A673 (cell line): ENCODE measurements at places on chromosomes 12 and 14. TPM values are rescaled to one million over a fixed set of nuclear protein-coding genes. Genes with fewer than 3 reads are reported as not detected.

Gene ZBTB42
- total RNA-seq: 1.4 and 2.1 TPM in 2 replicates

Gene ZNF84
- total RNA-seq: 35.5 and 40.4 TPM in 2 replicates

Gene IGF1
- total RNA-seq: 16.4 and 18.0 TPM in 2 replicates

Gene KLRC1
- not detected in 2 replicates for total RNA-seq

DNA sequence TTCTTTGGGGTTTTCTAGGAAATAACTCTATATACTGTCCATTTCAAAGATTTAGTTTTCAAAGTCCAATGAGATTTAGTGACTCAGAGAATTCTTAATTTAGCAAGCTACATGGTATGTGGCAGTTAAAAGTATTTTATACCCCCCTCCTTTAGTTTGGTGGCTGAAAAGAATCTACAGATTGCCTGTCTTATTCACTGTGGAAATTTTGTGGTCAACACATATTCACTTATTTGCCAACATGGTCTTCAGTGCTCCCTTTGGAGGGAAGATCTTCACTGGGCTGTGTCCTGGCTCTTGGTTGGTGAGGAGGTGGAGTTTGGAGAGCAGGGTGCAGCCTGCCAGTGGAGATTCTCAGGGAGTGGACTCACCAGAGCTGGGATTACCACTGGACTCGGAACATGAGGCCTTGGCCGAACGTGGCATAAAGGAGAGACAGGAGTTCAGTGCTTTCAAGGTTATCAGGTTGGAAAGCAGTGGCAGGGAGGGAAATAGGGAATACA, 39.8 kb downstream of the SAMD4A start:
- H3K4me1 ChIP-seq: peaks cover 11% of the 10 kb centered on the region
- no peak overlapping the region for H3K27ac ChIP-seq
- no peaks in the 10 kb centered on the region for H3K27me3 ChIP-seq
- H3K4me3 ChIP-seq: no peak overlapping the region
- H3K36me3 ChIP-seq: no peaks in the 10 kb centered on the region
- DNase-seq: no peak

DNA sequence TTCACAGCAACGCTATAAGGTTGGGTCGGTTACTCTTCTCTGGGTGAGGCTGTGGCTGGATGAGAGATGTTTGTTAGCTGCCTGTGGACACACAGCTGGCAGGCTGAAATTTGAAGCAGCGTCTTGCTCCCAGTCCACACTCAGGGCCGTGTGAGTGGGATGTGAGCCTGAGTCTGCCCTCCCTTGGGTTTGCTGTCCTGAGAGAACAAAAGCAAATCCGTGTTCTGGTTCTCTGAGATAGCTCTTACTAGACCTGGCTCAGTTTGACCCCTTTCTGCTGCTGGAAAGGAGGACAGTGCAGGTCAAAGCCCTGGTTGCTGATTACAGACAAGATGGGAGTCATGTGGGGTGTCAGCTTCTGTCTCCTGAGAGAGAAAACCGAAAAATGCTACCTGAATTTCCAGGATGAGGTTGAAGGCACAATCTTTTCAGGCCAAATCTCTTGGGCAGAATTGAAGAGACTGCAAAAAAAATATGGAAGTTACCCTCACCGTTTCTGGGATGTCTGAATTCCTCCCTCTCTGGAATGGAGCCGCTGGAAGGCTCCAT, 270.8 kb downstream of the ZFP36L1 start:
- no peaks in the 10 kb centered on the region for H3K27me3 ChIP-seq
- no peak overlapping the region for H3K4me3 ChIP-seq
- H3K27ac ChIP-seq: no peak overlapping the region
- H3K4me1 ChIP-seq: peaks cover 19% of the 10 kb centered on the region
- no peak for DNase-seq

GRCh38 chr12:32211900-32212156, 105.2 kb downstream of the BICD1 start:
- no peak overlapping the region for H3K4me3 ChIP-seq
- H3K4me1 ChIP-seq: peaks cover 6% of the 10 kb centered on the region
- H3K36me3 ChIP-seq: peaks cover 7% of the 10 kb centered on the region
- no peak for DNase-seq
- no peaks in the 10 kb centered on the region for H3K27me3 ChIP-seq

GRCh38 chr14:93977790-93978581, 1.6 kb upstream of the ASB2 start:
- DNase-seq: no peak
- H3K36me3 ChIP-seq: no peaks in the 10 kb centered on the region
- H3K4me1 ChIP-seq: no peaks in the 10 kb centered on the region
- no peak overlapping the region for H3K4me3 ChIP-seq
- no peak overlapping the region for H3K27ac ChIP-seq

DNA sequence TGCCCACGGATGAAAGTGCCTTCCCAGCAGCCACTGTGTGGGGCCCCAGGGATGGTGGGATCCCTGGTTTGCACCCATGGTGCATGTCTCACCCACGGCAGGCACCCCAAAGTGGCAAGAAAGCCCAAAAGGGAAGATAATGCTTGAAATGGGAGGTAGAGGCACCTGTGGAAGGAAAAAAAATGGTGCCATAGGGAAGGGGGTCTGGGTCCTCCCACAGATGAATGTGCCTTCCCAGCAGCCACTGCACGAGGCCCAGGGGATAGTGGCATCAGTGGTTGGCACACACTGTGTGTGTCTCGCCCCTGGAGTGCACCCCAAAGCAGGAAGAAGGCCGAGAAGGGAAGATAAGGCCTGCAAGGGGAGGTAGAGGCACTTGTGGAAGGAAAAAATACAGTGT, 264.2 kb downstream of the ALG10 start:
- no peaks in the 10 kb centered on the region for H3K36me3 ChIP-seq
- no peaks in the 10 kb centered on the region for H3K4me1 ChIP-seq
- H3K4me3 ChIP-seq: no peak overlapping the region
- H3K27ac ChIP-seq: no peak overlapping the region
- DNase-seq: no peak

DNA sequence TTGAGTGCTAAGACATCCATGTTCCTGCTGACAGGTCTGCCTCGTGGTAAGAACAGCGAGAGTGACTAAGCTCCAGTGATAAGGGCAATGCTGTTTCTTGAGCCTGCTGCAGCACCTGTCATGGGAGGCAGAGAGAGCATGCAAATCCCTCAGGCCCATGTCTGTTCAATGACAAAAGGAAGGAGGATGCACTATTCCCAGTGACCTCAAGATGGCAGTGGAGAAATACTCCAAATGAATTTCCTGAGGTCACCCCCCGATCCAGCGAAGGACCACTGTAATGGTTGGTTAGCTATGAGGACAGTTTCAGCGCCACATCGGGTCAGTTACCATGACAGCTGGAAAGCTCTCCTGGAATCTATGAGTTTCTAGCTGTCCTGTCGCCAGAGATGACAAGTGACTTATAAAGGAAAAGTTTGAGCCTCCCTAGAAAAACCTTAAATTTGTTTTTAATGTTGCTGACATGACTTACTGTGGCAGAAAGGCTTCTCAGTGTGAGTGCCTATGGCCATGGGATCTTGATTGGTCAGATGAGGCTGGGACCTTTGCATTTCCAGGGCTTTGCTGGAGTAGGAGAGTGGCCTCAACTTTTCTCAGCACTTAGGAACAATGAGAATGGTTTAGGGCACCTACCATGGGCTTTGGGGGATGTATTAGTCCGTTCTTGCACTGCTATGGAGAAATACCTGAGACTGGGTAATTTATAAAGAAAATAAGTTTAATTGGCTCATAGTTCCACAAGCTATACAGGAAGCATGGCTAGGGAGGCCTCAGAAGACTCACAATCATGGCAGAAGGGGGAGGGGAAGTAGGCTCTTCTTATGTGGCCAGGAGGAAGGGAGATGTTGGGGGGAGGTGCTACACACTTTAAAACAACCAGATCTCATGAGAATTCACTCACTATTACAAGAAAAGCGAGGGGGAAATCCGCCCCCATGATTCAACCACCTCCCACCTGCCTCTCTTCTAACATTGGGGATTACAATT, 88.0 kb upstream of the TMEM260 start:
- no peak overlapping the region for H3K27ac ChIP-seq
- no peak overlapping the region for H3K4me3 ChIP-seq
- H3K4me1 ChIP-seq: peaks cover 33% of the 10 kb centered on the region
- H3K27me3 ChIP-seq: no peaks in the 10 kb centered on the region
- DNase-seq: peak; percentile 90

GRCh38 chr14:77640756-77641533, 24.5 kb upstream of the SPTLC2 start:
- no peak for DNase-seq
- no peak overlapping the region for H3K4me3 ChIP-seq
- H3K4me1 ChIP-seq: no peaks in the 10 kb centered on the region
- no peak overlapping the region for H3K27ac ChIP-seq

DNA sequence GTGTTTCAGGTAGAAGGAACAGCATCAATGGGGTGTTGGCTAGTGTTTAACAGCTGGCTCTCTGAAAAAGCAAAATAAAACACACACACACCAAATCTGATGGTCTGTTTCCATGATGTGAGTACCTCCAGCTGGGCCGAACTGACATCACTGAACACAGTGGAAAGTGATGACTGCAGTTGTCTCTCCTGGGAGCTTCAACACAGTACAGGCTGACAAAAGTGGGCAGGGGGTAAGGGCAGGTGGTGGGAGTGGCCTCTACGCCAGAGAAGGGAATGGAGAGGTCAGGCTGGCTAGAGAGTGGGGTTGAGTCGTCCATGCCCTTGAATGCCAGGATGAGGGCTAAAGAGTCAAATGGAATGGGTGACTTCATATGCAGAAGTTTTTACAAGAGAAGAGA, 8.0 kb upstream of the HNF1A start:
- H3K4me1 ChIP-seq: peaks cover 8% of the 10 kb centered on the region
- no peak overlapping the region for H3K4me3 ChIP-seq
- H3K36me3 ChIP-seq: no peaks in the 10 kb centered on the region

GRCh38 chr12:28096649-28097048, 93.6 kb upstream of the CCDC91 start:
- H3K4me3 ChIP-seq: no peak overlapping the region
- no peak overlapping the region for H3K27ac ChIP-seq
- no peak for DNase-seq
- no peaks in the 10 kb centered on the region for H3K36me3 ChIP-seq
- no peaks in the 10 kb centered on the region for H3K27me3 ChIP-seq
- peaks cover 34% of the 10 kb centered on the region for H3K4me1 ChIP-seq

- no peak for DNase-seq
Observed at GRCh38 chr12:67958187-67958586, 31.1 kb upstream of the IFNG-AS1 start.

DNA sequence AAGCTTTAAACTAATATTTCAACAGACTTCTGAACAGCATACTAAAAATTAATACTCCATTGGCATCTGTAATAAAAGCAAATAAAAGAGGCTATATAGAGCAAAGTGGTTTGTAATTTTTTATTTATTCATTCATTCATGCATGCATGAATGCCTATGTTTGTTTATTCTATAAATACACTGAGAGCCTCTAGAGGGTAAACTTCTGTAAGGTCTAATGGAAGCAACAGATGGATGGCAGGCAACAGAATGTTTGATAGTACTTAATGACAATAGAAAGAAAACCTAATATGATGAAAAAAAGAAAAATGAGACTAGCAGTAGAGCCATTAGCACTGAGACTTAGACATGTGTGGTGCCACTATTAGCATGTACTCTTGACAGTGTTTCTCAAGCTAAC, 253.1 kb downstream of the CCDC91 start:
- no peaks in the 10 kb centered on the region for H3K36me3 ChIP-seq
- H3K27me3 ChIP-seq: no peaks in the 10 kb centered on the region
- H3K4me3 ChIP-seq: no peak overlapping the region

GRCh38 chr14:56494167-56494566, 85.4 kb upstream of the TMEM260 start:
- H3K4me1 ChIP-seq: peaks cover 17% of the 10 kb centered on the region
- no peak for DNase-seq
- no peak overlapping the region for H3K27ac ChIP-seq
- no peak overlapping the region for H3K4me3 ChIP-seq
- no peaks in the 10 kb centered on the region for H3K36me3 ChIP-seq

DNA sequence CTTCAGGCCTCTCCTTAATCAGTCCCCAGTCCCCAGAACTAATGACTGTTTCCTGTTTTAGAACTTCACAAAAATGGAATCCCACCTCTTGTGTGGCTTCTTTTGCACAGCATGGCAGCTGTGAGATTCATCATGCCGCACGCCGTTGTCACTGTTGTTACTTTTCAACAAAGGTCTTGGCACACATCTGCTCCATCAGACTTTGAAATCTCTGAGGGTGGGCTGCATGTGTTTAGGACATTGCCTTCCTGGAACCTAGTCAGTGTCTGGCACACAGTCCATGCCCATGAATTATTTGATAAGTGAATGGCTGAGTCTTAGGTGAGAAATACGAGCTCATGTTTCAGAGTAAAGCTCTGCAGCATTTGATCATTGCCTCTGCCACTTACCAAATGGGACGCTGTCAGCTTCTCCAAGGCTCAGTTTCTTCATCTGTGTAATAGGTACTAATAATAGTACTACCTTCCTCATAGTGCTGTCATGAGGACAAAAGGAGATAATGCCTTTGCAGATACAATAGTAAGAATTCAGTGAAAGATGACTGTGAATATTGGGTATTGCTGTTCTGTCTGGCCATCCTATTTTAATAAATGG, 90.4 kb downstream of the SRRM4 start:
- no peak for DNase-seq
- H3K4me1 ChIP-seq: no peaks in the 10 kb centered on the region
- H3K27ac ChIP-seq: no peak overlapping the region
- no peaks in the 10 kb centered on the region for H3K36me3 ChIP-seq
- no peak overlapping the region for H3K4me3 ChIP-seq

DNA sequence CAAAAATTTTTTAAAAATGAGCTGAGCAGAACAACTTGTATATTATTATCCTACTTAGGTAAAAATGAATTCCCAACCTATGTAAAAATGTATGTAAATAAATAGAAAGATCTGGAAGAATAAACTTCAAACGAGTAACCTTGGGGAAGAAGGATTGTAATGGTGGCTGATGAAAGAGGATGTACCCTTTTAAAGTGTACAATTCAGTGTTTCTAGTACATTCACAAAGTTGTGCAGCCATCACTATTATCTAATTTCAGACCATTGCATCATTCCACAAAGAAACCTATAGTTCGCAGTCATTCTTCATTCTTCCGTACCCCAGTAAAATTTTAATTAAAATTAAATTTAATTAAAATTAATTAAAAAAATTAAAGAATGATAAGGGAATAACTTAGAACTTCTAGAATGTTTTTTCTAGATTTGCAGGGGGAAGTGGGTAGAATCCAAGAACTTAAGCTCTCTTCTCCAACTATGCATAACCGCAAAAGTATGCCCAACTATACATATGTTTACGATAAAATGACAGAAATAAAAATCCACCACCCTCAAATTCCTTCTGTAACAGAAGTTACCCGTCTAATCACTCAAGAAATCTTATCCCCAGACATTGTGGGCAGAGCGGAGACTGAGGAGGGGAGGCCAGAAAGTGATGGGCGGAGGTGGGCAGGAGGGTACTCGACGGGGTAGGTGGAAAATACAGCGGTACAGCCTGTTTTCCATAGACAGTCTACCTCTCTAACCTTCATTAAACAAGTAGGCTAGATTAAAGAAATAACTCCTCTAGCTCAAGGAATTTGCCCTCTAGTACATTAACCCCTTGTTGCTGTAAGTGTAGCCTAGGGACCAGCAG, 921 bp downstream of the DEPDC4 start:
- H3K4me1 ChIP-seq: peaks cover 41% of the 10 kb centered on the region
- H3K36me3 ChIP-seq: no peaks in the 10 kb centered on the region
- H3K27ac ChIP-seq: peak overlapping the region; percentile 93
- H3K27me3 ChIP-seq: no peaks in the 10 kb centered on the region
- no peak for DNase-seq
